ENCODE measurements at places on chromosomes 11 and 22. TPM values are rescaled to one million over a fixed set of nuclear protein-coding genes. Genes with fewer than 3 reads are reported as not detected.

DNA sequence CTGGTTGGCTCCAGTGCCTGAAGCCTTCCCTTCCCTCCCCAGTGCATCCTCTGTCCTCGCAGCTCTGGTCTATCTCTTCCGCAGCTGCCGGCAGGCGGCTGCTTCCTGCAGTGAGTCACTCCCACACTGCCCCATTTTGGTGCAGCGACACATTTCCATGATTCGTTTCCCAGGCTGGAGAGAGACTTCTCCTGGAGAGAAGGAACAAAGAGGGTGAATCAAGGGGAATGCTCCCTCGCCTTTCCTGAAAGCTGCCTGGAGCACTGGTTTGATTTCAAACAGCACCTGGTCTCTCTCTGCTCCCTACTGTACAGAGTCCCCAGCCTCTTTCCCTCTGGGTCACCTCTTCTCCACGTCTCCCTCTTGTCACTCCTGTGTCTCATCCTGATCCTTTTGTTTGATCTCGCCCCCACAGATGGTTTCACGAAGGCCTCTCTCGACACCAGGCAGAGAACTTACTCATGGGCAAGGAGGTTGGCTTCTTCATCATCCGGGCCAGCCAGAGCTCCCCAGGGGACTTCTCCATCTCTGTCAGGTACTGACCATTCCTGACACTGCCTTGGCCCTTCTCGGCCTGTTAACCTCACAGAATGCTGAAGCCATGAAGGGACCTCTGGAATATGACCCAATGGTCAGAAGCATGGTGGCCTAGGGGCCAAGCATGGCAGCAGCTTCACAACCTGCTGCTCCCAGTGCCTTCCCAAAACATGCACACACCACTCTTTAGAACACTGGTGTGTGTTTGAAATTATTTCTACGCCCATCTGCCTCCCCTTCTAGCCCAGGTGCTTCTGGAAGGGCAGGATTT lies at the start of gene TMA7B:
TMA7B (plus strand) TSS at position 758 of the 808 bp plus-strand sequence. CDS start 3,978 bp downstream, outside the sequence.
- peak; percentile 26 for DNase-seq

GRCh38 chr11:78549624-78550409 lies 24.8 kb downstream of the NARS2 start:
- no peak for DNase-seq

- no peak for DNase-seq
Measured at GRCh38 chr22:22199634-22200033, 45.0 kb upstream of the VPREB1 start.

DNA sequence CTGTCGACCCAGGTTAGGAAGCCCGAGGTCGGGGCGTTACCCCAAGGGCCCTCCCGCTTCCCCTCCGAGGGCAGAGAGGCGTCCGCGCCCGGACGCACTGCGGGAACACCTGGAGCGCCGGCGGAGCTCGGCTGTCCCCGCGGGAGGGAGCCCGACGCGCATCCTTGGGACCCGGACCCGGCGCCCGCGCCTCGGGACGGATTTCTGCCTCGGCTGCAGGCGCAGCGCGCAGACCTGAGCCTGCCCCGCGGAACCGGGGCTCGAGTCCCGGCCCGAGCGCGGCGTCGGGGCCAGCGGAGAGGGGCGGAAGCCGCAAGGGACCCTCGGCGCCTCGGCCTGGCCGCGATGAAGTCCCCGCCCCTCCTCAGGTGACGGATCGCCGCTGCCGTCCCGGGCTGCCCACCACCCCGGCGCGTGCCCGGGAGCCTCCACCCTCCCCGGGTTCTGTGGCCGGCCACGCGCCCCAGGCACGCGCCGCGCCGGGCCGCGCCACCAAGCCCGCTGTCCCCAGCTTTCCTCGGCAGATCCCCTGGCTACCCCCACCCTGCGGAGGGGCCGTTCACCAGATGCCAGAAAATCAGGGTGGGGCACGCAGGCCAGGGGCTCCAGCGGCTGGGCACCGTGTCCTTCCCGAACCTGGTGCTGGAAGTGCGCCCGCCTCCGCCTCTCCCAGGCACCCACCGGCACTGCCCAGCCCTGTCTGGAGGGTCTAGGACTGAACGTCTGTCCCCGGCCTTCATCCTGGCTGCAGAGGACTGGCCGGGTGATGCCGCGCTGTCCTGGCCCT lies 410 bp downstream of the GLB1L3 start:
- no peak for DNase-seq

The PRR33 gene
- 7.2 TPM for polyA plus RNA-seq

The LARGE1 gene
- 8.7 TPM for polyA plus RNA-seq

The INPP5J gene
- 1.6 TPM for polyA plus RNA-seq
